Breast epithelium (tissue), 4 donors: ENCODE measurements at places on chromosomes 6 and 20.

DNA sequence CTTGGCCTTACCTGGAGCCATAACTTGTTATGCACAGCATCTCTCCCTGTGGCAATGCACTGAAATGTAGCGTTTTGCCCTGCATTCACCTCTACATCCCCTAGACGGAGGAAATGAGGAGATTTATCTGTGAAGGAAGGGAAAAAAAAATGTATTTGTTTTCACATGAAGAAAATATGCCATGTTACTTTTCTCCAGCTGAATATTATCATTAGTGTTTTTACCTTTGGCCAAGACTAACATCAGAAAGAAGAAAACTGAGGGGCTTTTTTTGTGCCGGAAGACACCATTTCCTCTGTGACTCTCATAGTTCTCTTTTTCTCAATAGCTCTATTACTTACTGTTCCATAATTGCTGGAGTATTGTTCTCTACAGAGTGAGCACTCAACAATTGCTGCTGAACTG lies 280.4 kb downstream of the PTPRK start:
- no peak for DNase-seq

- no peak for DNase-seq
Observed at GRCh38 chr6:82072751-82073150, 174.8 kb downstream of the IBTK start.

GRCh38 chr20:5882166-5882565 lies 68.2 kb downstream of the TRMT6 start:
- no peak for DNase-seq

DNA sequence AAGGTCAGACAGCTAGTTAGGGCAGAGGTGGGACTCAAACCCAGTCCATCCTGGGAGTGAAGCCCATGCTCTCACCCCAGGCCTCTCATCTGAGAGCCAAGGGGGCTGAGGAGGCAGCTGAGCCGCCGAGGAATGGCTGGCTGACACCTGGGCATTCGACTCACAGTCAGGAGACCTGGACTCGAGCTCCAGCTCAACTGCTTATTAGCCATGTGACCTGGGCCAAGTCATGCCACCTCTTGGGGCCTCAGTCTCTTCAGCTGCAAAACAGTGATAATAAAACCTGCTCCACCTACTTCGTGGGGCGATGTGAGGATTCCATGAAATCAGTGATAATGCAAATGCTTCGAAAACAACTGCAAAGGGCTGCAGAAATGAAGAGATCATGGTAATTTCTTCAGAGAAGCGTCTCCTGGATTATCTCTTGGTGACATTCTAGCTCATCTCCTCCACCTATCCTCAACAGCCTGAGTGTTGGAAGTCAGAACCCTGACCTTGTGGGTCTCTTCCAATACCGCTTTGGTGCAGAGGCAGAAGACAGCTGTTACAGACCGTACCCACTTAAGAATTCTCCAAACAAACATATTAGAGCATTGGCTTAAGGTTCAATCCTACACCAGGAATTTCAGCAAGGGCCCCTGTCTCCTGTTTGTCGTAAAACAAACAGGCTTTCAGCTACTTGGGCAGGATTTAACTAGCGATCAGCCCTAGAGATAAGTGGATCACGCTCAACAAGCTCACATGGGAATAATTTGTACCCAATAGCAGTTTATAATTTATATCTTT lies 60.0 kb upstream of the PIM1 start:
- no peak for DNase-seq

DNA sequence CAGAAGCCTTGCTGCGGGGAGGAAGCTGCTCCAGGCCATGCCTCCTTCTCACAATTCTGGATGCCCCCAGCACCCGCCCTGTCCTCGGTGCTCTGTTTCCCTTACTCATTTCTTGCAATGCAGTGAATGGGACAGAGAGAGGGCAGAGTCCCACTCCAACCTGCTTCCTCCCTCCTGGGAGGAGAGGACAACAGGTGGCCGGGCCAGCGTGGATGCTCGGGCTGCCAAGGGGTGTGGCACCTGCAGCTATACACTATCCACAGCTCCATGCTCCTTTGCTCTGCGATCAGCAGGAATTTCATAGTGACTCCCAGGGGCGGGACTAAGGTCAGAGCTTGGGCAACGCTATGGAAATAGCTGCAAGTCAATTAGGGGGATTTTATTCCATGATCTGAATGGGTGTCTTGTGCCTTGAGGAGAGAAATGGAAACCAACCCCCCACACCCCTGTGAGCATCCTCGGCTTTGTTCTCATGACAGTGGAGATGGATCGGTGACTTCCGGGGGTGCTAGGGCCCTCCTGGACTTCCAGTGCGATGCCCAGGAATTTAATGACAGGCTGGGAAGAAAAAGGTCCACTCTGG lies 192.5 kb downstream of the MYLK4 start:
- no peak for DNase-seq

DNA sequence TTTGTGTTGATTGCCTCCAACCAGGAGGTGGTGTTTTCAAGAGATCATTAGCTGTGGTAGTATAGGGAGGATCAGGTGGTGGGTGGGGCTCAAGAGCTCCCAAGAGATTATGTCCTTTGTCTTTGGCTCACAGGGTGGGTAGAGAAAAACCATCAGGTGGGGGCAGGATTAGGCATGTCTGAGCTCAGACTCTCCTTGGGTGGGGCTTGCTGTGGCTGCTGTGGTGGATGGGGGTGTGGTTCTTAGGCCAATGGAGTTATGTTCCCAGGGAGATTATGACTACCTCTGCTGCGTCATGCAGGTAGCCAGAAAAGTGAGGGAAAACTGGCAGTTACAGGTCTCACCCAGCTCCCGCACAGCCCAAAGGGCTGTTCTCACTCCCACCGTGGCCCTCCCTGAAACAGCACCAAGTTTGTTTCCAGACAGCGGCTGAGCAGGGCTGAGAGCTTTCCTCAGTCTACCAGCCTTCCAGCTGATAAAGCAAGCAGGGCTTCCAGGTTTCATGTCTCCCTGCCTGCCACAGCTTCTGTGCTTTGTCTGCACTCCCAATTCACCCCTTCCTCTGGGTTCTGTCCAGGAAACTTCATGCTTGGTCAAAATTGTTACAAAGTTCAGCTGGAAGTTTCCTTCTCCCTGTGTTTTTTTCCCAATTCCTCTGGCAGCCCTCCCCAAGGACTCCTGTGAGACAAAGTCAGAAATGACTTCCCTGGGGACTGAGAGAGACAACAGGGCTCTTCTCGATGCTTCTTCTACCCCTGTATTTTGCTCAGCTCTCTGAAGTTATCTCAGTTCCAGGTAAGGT lies 481.1 kb upstream of the MAN1A1 start:
- DNase-seq = no peak

DNA sequence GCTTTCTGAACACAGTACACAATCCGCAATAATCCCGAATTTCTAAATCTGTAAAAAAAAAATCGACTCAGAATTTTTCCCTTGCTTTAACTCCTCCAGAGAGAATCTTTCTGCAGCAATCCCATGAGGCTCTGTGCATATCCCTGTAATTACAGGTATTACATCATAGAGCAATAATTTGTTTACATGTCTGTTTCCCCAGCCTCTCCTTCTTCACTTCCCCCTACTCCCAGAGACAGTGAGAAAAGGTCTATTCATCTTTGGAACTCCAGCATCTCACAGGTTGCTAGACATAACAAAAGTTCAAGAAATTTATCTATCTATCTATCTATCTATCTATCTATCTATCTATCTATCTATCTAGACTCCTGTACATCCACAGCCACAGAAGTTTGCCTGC lies 26.0 kb downstream of the KLHL31 start:
- no peak for DNase-seq

- no peak for DNase-seq
Observed at GRCh38 chr6:152161501-152161900, 354.0 kb downstream of the ESR1 start.

DNA sequence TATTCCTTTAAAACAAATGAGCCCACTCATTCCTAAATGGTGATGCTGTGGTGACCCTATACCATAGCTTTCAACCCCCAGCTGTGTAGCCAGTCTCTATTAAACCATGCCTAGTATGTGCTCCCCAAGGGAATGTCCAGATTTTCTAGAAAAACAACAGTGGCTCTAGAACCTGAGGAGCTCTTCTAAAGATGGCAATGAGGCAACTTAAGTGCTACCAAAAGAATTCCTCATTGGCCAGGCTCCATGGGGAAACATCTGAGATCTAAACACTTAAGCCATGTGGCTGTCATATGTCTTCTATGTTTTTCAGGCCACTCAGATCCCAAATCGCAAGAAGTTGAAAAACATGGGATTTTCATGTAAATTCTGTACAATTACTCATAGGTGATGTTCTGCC lies 191.0 kb downstream of the TPBG start:
- no peak for DNase-seq

DNA sequence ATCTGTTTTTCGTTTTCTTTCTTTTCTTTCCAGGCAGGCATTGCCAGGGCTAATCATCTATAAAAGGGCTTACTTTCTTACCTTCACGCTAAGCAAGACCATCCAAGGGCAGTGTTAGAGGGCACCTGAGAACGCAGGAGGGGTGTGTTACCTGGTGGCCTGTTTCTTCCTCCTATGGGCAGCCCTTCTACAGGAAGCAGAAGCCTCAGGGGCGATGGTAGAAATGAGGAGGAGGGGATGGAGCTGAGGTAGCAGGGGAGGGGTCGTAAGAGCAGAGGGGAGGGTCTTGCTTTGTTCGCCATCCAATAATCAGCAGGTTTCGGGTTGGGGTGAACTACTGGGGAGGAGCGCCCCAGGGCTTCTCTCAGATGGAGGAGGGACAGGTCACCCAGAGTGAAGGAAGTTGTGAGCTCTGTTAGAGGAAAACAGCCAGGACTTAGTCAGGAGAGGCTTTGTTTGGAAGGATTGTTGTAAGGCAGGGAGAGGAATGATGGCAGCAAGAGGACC lies 1.5 kb upstream of the CCR6 start:
- DNase-seq = no peak

- DNase-seq = no peak
Observed at GRCh38 chr6:19662911-19663310, 174.3 kb upstream of the ID4 start.

DNA sequence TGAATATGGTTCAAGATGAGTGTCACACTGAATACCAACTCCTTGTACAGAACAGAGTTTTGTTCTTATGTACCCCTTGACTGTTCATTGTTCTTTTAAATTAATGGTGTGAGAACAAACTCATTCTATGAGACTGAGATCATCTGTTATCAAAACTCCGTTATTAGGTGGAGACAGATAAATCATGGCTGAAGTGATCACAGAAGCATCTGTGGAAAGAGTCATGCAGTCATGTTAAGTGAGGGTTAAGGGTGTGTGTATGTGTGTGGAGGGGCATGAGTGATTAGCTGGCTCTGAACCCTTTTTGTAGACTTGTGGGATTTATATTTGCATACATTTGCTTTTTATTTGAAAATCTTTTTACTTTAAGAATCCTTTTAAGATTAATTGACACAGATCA lies 24.7 kb downstream of the ADGRG6 start:
- no peak for DNase-seq

GRCh38 chr6:27693766-27694546 lies 218.2 kb downstream of the OR2B2 start:
- DNase-seq = no peak

- DNase-seq = no peak
Observed at GRCh38 chr20:8161264-8162071, 29.4 kb downstream of the PLCB1 start.

GRCh38 chr20:24388828-24389380 lies 80.5 kb upstream of the SYNDIG1 start:
- no peak for DNase-seq

- DNase-seq = no peak
Observed at GRCh38 chr6:16999491-17000436, 102.1 kb upstream of the STMND1 start.

DNA sequence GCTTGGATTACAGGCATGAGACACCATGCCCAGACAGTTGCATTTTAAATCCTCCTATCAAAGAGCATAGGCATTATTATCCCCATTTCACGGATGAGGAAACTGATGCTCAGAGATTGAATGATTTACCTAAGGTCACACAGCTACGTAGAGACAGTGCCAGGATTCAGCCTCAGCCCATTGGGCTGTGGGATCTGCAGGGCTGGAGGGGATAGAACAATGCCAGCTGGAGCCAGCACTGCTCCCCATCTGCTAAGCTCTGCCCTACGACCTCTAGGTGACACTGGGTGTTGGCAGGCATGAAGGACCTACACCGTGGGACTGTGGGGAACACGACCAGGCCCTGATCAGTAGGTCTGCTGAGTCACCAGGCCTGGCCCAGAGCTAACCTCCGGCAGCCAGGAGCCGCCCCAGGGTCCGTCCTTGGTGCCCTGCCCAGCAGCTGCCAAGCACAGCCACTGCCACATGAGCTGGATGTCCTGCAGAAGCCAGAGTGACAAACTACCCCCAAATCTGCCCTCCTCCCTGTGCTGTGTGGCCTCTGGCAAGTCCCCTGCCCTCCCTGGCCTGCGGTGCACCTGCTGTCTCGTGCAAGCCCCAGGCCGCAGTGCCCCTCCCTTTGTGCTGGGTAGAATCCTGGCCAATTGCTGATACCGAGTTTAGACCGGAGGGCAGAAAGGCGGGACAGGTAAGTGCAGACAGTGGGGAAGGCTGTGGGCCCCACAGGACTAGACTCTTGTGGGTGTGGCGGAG lies 47.6 kb upstream of the PTGIS start:
- no peak for DNase-seq

- no peak for DNase-seq
Observed at GRCh38 chr6:138044458-138044857, 62.8 kb downstream of the PERP start.

- DNase-seq = no peak
Observed at GRCh38 chr6:134534708-134535149, 216.8 kb upstream of the SGK1 start.

DNA sequence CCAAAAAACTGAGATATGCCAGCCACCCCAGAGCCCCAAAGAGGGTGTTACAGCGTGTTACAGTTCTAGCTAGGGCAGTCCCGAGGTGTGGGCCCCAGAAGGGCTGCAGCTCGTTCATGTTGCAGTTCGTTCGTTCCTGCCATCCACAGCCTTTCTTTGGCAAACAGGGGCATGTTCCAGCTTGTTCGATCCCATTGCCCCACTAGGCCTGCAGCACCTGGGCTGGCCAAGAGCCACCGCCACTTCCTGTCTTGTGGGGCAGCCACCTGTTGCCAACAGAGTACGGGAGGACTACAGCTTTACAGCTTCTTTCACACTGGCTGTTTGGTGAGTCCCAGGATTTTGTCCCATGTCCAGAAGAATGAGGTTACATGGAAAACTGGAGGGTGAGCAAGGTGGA lies 198.1 kb downstream of the MMUT start:
- DNase-seq = no peak

DNA sequence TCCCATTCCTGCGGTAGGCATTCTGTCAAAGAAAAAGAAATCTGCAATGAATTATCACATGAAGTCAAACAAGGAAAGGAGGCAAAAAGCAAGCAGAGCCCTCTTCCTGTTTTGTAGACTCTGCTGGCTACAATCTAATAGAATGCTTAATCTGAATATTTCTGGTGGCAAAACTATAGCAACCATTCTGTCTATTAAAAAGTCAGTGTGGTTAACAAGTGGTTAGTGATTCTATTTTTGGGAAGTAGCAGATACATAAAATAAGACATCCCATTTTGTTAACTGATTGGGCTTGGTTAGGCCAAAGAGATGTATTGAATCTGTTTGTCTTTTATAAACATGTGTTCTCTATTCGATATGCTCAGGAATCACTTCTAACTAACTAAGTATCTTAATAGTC lies 442.3 kb downstream of the CDC5L start:
- no peak for DNase-seq

GRCh38 chr6:70363741-70364493 lies 49.4 kb upstream of the FAM135A start:
- DNase-seq = no peak

- no peak for DNase-seq
Observed at GRCh38 chr6:63066055-63066704, 145.1 kb upstream of the FKBP1C start.
